ENCODE measurements at places on chromosomes 2 and 18.

GRCh38 chr2:206004004-206004693 lies 81.8 kb downstream of the INO80D start:
- no peak for DNase-seq

- no peak for DNase-seq
Observed at GRCh38 chr18:29154196-29154757, 977.3 kb upstream of the CDH2 start.

DNA sequence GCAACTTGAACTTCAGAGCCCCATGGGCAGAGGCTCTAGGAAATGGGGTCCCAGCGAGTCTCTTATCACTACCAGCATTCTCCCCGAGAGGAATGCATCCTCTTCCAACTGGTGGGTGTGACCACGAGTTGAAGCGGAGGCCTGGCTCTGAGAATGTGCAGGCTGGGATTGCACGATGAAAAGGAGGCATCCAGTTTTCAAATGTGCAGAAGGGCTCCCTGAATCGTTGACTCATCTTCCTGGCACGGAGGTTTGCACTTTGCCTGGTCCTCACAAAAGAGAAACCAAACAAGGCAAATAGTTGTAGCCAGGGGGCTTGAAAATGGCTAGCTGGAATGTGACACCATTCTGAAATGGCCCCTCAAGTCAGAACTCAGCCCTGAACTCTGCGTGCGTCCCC lies 216.7 kb downstream of the GLI2 start:
- no peak for DNase-seq

DNA sequence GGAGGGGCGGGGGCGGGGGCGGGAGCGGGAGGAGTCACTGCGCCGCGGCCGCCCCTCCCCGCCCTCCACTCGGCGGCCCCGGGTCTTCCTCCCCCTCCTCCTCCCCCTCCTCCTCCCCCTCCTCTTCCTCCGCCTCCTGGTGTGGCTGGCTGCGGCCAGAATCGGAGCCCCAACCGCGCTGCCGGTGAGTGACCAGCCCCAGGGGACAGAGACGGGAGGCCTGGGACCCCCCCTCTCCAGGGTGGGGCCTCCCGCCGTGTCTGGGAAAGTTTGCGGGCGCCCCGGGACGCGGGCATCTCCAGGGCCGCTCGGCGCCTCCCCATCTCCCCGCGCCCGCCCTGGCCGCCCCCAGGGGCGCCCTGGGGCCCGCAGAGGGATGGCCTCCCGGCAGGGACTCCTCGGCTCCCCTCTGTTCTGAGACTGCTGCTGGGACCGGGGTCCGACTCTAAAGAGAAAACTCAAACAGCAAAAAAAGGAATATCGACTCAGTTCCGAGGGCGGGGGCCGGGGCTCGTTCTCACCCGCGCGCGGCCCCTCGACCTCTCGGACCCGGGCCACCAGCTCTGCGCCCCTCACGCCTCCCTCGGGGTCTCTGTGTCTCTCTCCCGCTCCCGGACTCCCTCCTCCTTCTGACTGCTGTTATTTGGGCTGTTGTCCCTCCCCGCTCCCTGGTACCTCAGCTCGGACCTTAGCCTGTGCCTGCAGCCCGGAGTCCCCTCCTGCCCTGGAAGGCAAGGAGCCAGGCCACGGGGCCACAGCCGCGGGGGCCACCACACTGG lies at the start of gene STON1:
TSS of gene STON1 (plus strand) at position 122 of the 779 bp plus-strand sequence. CDS start 50,480 bp downstream, outside the sequence.
- no peak for DNase-seq

DNA sequence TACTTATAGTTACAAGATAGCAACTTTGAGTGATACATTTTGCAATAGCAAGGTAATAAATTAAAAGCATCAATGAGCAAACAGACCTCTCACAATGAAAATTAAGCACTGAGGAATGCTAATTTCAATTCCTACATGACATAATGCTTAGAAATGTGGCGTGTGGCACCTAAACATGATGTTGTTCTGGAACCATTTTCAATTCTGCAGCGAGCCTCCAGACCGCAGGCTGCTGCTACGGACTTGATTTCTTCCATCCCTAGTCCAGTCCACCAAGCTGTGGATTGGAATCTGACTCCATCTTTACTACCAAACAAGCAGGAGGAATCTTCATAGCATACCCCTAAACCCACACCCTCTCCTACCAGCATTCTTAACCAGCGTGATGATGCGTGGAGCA lies 58.7 kb upstream of the ZNF397 start:
- DNase-seq: no peak

DNA sequence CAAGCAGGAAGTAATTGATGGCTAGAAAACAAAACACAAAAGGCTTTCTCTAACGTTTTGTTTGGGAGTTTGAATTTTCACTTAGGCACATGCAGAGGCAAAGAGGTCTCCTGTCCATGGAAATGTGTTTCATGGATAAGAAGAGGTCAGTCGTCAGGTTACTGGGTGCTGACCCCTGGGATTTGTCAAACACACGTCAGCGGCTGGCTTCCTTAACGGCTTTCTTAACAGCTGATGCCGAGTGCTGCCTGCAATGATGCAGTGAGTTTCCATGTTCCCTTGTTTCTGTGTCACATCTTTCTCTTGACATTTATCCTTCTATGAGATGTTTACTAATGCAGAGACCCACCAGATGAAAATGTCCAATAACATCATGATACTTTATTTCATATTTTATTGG lies 31.7 kb downstream of the GPR39 start:
- DNase-seq: no peak

DNA sequence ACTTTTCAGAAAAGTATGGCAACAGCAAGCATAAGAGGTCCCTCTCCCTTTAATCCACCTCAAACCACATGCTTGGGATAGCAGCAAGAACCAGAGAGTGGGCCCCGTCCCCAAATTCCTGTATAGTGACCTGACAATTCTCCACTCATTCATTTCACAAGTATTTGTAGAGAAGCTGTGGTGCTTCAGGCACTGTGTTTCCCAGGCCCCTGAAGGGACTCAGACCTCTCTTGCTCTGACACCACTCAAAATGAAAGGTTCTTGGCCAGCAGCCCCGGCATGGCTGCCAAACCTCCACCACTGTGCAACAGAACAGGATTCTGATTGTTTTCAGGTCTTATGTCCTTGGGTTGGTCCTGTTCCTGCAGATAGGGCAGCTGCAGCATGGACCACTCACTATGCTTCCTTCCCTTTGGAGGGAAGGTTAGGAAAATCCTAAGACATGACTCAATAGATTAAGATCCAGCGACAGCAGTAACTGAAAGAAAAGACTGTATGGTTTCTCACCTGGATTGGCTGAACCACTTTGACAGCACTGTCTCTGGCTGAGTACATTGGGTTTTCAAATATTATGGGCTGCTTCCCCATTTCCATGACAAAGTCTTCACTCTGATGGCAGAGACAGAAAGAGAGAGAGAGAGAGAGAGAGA lies 67.6 kb downstream of the DHRS9 start:
- no peak for DNase-seq

DNA sequence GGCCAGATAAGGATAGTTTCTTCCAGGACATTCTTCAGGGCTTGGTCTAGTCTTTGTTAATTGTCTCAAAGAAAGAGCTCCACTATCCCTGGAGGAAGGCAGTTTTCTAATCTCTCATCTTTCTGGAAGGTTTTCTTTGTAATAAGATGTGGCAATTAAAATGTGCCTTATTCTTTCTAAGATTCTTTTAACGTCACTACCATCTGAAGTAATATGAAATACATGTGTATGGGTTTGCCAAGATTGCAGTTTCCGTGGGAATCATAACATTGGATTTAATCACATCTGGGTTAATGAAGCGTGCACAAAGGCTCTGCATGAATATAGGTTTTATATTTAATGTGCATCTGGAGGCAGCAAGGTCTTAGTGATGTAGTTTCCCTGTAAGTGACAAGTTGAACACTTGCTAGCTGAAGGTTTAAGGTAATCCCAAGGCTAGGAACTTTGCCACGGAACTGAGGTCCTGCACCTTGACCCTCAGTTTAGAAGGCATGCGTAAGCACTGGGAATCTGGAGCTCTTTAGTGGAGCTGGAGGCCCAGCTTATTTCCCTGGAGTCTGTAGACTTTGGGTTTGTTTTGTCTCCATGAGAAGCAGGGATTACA lies 25.7 kb downstream of the DIS3L2 start:
- no peak for DNase-seq

- no peak for DNase-seq
Observed at GRCh38 chr2:169796441-169796840, 2.2 kb upstream of the SSB start.

DNA sequence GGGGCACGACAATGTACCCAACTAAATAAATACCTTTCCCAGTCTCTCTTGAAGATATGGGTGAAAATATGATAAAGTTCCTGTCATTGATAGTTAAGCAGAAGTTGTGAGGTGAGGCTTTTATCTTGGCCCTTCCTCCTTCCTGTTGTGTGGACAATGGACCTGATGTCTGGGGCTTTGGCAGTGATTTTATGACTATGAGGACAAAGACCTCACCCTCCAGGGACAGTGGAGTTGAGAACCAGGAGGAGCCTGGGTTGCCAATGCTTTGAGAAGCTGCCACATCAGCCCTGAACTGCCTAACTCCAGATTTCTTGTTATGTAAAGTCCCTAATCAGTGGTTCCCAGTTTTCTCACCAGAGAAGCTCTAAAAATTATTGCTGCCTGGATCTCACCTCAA lies 20.8 kb upstream of the MGAT4A start:
- DNase-seq: no peak

GRCh38 chr2:7264791-7265190 lies 347.6 kb downstream of the RNF144A start:
- DNase-seq: no peak

GRCh38 chr2:209451209-209451834 lies 27.5 kb downstream of the MAP2 start:
- no peak for DNase-seq

GRCh38 chr2:25251422-25252273 lies 83.3 kb upstream of the POMC start:
- peak; percentile 36 for DNase-seq
